Lower leg skin (tissue), 4 donors: ENCODE measurements at places on chromosomes 7 and 10.

- DNase-seq, result no peak
These were observed 224.6 kb upstream of the NRP1 start for GRCh38 chr10:33559105-33559504.

DNA sequence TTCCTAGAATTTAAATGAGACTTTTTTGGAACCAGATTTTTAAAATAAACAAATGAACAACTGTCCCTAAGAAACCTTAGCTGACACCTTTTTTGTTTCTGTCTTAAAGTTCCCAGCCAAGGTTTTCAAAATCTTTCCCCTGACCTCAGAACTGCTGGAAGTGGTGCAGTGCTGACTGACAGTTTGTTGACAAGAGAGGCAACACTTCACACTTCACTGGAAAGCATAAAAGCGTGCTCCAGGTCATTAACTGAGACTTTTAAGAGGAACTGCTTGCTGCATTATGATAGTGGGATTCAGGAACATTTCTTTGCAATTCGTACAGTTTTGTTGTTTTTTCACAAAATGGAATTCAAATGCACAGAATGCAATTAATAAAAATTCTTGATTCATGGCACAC is 36.2 kb downstream of the SYPL1 start:
- DNase-seq, result no peak

DNA sequence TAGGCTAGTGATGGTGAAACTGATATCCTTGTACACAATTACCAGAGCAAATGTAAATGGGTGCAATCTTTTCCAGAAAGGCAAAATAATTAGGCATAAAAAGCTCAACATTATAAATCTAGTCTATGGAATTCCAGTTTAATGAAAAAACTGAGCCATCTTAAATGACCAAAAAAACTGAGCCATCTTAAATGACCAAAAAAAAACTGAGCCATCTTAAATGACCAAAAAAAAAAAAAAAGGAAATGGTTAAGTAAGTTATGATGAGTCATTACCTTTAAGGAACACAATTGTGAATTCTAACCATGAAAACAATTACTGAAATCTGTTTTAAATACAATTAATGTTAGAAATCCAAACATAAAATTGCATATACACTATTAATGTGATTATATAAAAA is 25.3 kb downstream of the USP6NL start:
- DNase-seq, result no peak

- DNase-seq, result no peak
These were observed 81.1 kb downstream of the RGS10 start for GRCh38 chr10:119461380-119461779.

GRCh38 chr7:43952028-43952427 is 25.8 kb downstream of the UBE2D4 start:
- no peak for DNase-seq

GRCh38 chr7:138963675-138964074 is 17.5 kb downstream of the KIAA1549 start:
- no peak for DNase-seq

- DNase-seq, result no peak
These were observed 42.5 kb downstream of the STK32C start for GRCh38 chr10:132264966-132265889.

DNA sequence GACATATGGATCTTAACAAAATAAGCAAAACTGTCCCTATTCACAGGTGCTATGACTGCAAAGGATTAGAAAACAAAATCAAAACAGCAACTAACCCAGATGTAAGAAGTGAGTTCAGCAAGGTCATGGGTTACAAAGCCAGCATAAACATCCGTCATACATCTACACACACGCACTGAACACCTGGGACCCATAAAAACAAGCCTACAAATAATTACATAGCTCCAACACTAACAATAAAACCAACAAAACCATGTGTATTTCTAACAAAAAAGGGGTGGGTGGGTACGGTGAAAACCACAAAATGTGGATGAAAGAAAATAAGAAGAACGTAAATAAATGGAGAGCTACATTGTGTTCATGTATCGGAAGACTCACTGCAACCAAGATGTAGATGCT is 256.8 kb downstream of the ELFN1 start:
- no peak for DNase-seq

- DNase-seq, result peak; percentile 63
These were observed 1.4 kb downstream of the CPA4 start for GRCh38 chr7:130294314-130294713.

DNA sequence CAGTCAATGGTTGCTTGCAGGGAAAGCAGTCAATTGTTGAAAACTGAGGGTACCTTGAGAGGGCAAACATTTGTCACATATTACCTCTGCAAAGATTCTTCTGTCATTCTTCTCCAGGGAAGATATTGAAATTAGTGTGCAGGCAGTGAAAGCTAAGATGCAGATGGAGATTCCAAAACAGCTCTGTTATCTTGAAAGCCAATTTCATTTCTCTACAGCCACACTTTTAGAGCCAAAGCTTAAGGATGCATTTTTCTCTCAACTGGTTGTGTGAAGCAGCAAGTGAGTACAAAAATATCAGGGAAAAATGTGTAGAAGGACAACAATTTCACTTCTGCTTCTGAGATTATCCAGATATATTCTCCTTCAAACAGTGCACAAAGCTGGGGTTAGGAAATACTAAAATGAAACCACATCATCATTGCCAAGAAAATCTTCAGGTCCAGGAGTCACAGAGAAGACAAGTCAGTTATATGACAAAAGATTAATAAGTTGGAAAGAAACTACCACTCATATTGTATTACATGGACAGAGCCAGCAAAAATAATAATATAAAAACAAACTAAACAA is 16.3 kb downstream of the SGMS1 start:
- DNase-seq, result no peak

- DNase-seq, result peak; percentile 84
These were observed 128.7 kb upstream of the HABP2 start for GRCh38 chr10:113423981-113424721.

DNA sequence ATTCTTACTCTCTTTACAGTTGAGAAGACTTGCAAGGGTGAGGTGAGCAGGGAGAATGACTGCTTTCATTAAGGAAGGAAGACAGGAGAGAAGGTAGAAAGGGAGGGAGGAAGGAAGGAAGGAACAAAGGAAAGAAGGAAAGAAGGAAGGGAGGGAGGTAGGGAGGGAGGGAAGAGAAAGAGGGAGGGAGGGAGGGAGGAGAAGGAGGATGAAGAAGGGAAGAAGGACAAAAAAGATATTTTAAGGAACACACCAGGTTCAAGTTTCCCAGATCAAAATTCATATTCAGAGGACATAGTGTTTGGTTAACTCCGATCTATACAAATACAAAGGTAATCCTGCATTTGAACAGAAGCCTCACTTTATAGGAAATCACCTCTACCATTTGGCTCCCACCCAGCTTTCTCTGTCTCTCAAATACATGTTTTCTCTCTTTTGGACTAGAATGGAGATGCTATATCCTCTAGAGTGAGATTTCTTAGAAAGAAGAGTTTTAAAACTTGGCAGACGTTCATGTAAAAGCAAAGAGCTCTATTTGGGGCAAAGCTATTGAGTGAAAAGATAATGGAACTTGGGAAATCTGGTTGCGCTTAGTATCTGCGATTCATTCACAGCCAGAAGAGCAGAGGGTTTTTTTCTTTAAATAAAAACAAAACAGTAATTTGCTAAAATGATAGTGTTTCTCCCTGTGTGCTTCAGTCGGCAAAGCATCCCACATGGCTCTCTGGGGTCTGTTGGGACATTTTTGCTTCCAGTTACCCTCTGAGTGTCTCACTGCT is 261.9 kb upstream of the LYZL1 start:
- no peak for DNase-seq

DNA sequence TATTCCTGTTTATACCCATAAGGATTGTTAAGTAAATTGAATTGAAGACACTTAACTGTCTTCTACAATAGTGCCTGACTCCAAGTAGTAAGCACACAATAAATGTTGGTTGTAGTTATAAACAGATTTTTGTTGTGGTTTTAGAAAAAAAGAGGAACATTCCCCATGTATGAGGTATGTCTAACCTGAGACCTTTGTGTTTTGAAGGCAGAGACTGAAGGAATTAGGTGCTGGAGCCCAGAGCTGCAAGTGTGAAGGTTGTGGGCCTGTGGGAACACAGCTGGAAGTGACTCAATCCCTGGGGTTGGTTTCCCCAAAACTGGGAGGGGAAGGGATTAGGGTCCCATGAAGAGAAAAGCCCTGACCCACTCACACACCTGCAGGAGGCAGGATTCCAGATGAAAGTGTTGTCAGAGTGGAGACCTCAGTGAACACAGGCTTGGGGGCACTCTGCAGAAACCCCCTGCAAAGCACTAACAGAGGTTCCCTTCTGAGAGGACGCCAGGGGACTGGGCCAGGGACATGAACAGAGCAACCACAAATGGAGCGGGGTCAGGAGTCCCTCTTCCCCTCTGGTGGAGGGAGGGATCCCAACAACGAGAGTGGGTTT is 265.1 kb upstream of the KLF14 start:
- DNase-seq, result no peak

DNA sequence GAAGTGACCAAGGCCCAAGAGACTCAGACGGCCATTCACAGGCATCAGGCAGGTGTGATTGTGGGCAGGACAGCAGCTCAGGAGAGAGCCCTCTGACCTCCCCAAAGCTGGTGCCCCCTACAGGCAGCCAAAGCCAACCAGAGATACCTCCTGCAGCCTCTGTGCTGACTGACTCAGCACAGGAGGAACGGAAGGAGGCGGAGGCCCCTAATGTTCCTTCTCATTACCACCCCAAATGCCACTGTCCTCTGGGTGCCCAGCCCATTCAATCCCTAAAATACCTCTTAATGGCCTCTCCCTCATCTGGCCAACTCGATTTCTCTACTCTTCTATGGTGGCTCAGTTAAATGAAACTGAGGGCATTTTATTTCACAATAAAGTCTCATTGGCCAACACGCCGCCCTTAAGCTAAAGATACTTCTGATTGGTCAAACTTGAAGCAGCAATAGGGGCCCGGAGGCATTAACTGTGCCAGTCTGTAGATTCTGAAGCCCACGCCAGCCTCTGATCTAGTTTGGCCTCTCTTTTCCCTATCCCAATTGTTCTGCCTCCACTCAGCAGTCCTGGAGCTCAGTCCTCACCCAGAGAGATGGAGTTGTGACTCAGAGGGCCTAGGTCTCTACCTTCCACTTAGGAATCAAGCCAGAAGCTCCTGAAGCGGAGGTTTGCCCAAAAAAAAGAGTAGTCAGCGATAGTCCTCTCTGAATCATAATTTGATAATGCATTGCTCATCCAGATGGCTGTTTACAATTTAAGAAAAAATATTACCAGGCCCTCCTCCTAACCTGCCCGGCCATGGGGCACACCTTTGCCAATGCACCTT is 1.2 kb downstream of the CYREN start:
- DNase-seq, result peak; percentile 82

- DNase-seq, result no peak
These were observed 18.6 kb downstream of the LRMDA start for GRCh38 chr10:75450075-75450445.

DNA sequence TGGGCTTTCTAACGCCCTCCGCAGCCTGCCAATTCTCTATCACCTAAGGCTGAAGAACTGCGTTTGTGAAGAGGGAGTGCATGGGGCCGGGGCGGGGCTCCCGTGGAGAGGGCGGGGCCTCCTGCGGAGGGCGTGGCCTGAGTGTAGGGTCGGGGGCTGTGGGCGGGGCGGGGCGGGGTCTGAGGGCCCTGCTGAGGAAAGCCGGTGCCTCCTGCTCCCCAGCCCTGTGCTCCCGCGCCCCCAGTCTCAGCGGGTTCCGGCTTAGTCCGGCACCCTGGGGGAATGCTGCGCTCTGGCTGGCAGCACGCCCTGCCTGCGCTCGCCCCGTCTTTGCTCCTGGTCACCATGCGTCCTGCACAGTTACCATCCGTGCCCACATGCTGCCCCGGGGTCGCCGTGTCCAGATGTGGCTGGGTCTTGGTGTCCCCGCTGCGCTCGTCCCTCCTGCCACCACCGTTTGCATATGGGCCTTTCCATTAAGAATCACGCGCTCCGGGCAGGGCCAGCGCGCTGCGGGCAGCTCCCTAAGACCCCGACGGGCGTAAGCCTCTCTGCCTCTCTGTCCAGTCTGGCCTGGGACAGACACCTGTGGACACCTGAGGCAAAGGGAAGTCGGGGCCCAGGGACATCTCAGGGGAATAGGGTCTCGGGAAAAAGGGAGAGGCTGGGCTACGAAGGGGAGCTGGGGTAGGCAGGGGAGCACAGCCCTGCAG is 144.0 kb upstream of the RET start:
- DNase-seq, result no peak

GRCh38 chr7:75985518-75986146 is 8.8 kb downstream of the TMEM120A start:
- DNase-seq, result no peak

DNA sequence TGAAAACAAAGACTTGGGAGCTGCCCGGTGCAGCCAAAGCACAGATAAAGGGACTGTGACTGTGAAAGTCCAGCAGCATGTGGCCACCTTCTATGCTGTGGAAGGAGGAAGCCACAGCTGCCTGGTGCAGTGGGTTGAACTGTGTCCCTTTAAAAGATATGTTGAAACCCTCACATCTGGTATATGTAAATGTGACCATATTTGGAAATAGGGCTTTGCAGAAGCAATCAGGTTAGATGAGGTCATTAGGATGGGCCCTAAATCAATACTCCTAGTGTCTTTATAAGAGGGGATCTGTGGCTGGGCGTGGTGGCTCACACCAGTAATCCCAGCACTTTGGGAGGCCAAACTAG is 136.9 kb downstream of the GLI3 start:
- no peak for DNase-seq

- DNase-seq, result no peak
These were observed 19.6 kb upstream of the FAM25A start for GRCh38 chr10:87000491-87000890.

DNA sequence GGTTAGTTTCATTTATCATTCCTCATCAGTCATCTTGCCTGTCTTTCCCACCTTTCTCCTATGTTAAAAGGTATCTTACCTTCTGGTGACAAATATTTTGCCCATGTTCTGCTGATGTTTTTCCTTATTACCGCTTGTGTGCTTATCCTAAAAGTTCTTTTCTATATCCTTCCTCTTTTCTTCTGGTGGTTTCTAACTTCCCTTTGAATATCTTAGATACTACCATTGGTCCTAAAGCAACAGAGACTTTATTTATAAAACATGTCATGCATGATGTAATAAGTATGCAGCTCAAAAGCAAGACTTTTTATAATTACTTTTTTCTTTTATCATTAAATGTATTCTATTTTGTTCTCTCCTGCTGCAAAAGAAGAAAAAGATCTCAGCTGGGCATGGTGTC is 24.8 kb downstream of the TBC1D12 start:
- no peak for DNase-seq

GRCh38 chr10:60182691-60183090 is 207.0 kb downstream of the ANK3 start:
- no peak for DNase-seq

GRCh38 chr7:129840757-129841156 is 112.0 kb downstream of the UBE2H start:
- DNase-seq, result no peak

GRCh38 chr7:88111140-88111743 is 108.6 kb downstream of the SRI start:
- no peak for DNase-seq

GRCh38 chr7:79050603-79051002 is 402.9 kb downstream of the MAGI2 start:
- no peak for DNase-seq
